ENCODE measurements at places on chromosomes 5 and 9.

GRCh38 chr5:17748941-17749340 is 114.7 kb downstream of the TAF11L14 start:
- peak; percentile 6 for DNase-seq

- DNase-seq: no peak
These were observed 425.9 kb upstream of the MPDZ start for GRCh38 chr9:13705373-13705772.

GRCh38 chr5:83927140-83927733 is 206.6 kb upstream of the HAPLN1 start:
- peak; percentile 58 for DNase-seq

DNA sequence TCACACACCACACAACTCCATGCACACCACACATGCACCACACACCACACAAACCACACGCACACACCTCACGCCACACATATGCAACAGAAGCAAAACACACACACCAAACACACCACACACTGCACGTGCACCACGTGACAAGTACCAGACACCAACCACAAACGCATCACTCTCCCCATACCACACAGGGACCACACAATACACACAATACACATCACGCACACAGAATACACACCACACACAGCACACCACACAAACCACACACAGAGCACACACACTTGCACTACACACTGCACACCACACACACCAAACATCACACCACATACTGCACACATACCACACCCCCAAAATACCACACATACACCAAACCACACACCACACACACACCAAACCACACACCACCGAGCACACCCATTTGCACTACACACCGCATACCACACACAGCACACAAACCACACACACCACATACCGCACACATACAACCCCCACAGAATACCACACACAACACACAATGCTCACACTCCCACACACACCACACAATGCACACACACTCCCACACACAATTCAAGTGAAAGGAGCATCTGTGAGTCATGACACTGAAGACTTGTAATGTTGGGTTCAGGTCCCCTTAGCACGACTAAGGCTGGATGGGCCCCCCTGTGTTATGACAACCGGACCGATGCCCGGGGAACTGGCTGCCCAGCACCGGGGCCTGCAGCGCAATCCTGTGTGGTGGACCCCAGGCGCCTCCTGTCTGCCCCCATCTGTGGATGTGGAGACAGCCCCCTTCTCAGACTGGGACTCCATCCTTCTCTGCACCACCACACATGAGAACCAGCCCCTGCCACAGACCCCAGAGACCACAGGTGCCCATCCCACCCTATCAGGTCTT is 6.0 kb upstream of the ZDHHC11 start:
- DNase-seq: no peak

GRCh38 chr9:129875687-129876395 is 40.6 kb downstream of the USP20 start:
- no peak for DNase-seq

DNA sequence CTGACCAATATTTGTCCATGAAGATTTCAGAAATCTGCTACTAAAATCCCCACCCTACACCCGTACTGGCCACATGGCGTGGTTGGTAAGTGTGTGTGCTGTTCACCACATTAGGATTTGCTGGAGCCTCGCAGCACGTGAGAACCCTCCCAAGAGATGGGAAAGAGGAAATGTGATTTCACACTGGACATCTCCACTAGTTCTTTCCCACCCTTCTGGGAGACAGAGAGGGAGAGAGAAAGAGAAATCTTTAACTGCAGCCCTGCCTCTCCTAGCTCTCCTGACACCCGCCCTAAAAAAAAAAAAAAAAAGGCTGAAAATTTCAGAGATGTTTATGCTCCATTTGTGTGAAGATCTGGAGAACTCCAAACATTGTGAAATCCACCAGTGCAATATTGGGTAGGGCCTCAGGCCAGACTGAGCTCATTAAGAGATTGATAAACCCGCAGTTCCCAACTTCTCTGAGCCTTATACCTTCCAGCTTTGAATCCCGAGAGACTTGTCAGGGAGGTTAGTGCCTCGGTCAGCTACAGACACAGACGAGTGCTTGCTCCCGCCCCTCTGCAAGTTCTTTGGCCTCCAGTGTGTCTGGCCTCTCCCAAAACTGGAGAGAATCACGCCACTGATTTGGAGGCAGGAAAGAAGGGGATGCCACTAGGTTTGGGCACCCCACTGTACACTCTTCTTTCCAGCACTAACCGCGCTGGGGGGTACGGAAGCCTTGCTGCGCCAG is 1.9 kb downstream of the SPRY4 start:
- peak; percentile 30 for DNase-seq

DNA sequence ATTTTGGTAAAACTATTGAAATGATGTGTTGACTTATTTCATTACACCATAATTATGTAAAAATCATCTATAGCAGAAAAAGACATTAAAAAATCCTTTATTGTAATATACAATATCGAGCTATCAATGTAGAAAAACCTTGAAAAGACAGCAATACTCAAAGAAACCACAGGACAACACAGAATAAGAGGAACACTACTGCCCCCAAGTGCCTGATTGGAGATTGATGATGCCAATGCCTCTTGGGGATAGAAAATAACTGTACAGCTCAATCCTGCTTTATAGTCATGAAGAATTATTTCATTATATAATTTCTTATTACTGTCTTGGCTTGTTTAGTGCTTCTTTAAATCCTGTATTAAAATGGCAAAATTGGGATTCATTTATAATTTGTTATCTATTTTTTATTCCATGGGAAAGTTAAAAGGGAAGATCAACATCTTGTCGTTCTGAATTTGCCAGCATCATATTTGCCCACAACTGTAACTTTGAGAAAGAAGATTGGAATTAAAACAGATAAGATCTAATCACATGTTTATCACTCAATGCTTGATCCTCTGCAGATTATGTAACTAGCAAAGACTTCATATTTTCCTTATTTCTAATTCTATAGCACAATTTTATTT is 337.5 kb downstream of the CDH9 start:
- DNase-seq: peak; percentile 38

GRCh38 chr9:128192601-128193371 is 1.4 kb upstream of the CIZ1 start:
- DNase-seq: peak; percentile 91
